AG08395 (cell line): ENCODE measurements at places on chromosomes 7 and 10.

- no peak for DNase-seq
Measured at GRCh38 chr7:133040674-133041073, 41.2 kb downstream of the CHCHD3 start.

DNA sequence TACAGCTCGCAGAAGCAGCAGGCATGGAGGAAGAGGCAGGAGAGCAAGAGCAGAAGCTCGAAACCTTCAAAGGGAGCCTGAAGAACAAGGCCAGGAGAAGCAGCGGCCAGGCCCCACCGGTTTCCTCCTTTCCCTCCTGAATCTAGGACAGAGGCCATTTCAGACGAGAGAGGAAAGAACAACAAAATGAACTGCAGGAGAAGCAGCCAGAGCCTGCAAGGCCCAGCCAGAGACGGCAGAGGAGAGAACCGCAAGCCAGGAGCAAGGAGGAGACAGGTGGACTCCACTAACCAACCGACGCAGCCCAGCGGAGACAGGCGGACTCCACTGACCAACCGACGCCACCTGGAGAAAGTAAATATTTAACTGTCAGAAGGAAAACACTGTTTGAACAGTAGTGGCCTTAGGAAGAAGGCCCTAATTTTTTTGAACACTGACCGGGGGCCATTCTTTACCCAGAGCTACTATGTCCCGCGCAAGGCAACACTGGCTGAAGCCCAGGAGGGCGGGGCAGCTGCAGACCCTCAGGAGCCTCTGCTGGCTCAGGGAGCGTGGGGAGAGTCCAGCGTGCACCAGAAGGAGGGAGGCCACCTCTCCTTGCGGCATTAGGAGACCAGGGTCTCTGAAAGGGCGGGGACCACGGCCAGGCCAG lies 559.2 kb downstream of the PTPRN2 start:
- DNase-seq, result no peak

GRCh38 chr10:93821051-93821772 lies 63.5 kb downstream of the LGI1 start:
- peak; percentile 31 for DNase-seq

DNA sequence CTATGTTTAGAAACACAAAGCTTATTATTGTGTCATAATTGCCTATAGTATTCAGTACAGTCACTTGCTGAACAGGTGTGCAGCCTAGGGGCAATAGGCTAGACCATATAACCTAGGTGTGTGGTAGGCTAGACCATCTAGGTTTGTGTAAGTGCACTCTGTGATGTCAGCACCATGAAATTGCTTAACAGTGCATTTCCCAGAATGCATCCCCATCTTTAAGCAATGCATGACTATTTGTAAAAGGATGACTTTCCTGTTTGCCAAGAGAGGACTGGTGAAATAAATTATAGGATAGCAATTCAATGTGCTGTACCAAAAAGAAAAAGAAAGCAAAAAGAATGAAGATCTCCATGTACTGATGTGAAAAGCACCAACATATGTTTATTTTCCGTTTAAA lies 288.7 kb upstream of the AUTS2 start:
- DNase-seq, result peak; percentile 14

GRCh38 chr7:159031750-159032149 lies 112.9 kb downstream of the VIPR2 start:
- no peak for DNase-seq

DNA sequence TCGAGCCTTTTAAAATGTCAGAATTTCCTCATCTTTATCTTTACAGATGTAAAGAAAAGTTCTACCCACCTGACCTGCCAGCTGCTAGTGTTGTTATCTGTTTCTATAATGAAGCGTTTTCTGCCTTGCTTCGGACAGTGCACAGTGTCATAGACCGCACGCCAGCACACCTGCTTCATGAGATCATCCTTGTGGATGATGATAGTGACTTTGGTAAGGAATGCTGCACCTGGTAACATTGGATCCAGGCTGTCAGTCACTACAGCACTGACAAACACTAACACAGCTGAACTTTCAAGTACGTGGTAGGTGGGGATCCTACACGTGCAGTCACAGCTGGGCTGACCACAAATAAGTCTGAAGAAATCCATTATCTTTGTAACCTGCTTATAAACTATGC lies 77.6 kb downstream of the GALNT11 start:
- no peak for DNase-seq

- DNase-seq, result no peak
Measured at GRCh38 chr10:11643039-11643438, 31.6 kb upstream of the USP6NL start.

- no peak for DNase-seq
Measured at GRCh38 chr10:88347597-88348304, 235.4 kb downstream of the RNLS start.
